ENCODE measurements at places on chromosomes 16 and 17. TPM values are rescaled to one million over a fixed set of nuclear protein-coding genes. Genes with fewer than 3 reads are reported as not detected.

DNA sequence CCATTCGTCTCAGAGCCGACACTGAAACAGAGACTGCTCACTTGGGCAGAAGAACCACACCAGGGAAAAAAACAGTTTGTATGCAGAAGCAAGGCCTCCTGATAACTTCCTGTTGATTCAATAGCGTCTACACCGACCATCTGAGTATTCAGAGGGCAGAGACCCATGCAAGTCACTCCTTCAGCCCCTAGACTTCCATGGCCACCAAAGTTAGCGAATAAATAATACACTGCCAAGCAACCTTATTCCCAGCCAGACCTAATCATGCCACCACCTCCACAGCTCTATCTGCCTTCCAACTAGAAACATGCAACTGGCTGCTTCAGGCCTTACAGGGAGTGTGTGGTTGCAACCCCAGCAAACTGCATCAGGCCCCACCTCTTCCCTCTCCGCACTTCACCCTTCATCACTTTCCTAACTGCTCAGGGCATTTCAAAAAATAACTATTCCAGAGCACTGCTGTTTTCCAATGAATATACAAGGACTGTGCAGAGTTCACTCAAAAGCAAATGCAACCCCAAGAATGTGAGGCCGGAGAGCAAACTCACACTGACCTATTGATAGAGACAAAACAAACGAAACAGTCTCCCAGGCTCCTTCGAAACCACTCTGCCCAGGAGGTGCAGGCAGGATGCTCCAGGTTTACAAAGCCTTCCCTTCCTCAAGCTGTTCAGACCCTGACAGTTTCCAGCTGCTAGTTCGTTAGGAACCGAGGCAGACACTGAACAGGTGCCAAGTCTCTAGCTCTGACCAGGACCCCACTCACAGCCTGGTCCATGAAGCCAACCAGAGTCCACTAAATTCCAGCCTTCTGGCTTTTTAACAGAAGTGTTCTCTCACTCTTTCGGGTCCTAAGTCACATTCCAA, 3.6 kb downstream of the USP7 start:
- peak overlapping the region; percentile 94 for H3K4me3 ChIP-seq
- no peaks in the 10 kb centered on the region for H3K36me3 ChIP-seq
- H3K27ac ChIP-seq: peak overlapping the region; percentile 85
- peaks cover 56% of the 10 kb centered on the region for H3K4me1 ChIP-seq
- DNase-seq: no peak

DNA sequence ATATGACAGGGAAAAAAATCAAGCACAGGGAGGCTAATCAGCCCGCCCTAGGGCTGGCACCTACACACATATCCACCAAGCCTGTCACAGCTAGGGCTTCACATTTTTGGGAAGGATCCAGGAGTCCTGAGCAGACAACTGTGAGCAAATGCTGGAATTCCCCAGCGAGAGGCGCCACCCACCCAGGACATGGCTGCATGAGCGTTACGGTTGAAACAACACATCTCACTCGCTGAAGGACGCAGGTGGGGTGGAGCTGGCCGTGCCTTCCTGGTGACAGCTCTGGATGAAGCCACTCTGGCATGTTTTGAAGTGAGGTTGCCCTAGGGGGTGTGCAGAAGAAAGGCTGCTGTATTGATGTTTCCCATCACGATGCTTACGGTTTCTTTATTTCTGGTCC, 315.1 kb upstream of the EEF2KMT start:
- no peaks in the 10 kb centered on the region for H3K4me1 ChIP-seq
- H3K27ac ChIP-seq: no peak overlapping the region
- H3K27me3 ChIP-seq: no peaks in the 10 kb centered on the region
- peaks cover 9% of the 10 kb centered on the region for H3K36me3 ChIP-seq
- DNase-seq: peak; percentile 23

DNA sequence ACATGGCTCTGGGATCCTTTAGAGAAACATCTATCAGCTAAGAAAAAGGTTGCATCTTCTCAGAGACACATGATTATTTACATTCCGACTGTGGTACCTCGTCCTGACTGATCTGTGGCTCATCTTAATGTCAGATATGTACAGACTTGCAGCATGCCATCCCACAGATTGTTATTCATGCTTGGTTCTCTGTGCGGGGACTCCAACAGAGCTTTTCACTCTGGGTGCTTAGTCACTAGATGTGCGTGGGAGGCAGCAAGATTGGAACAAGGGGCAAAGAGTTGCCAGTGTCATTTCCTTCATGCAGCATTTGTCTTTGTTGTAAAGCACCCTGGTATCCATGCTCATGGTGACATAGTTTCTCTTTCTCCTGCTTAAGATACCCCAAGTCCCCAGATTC, 179.1 kb upstream of the CACNG5 start:
- peaks cover 1% of the 10 kb centered on the region for H3K27me3 ChIP-seq
- no peaks in the 10 kb centered on the region for H3K36me3 ChIP-seq
- no peak overlapping the region for H3K4me3 ChIP-seq
- DNase-seq: no peak
- H3K27ac ChIP-seq: no peak overlapping the region
- H3K4me1 ChIP-seq: no peaks in the 10 kb centered on the region

DNA sequence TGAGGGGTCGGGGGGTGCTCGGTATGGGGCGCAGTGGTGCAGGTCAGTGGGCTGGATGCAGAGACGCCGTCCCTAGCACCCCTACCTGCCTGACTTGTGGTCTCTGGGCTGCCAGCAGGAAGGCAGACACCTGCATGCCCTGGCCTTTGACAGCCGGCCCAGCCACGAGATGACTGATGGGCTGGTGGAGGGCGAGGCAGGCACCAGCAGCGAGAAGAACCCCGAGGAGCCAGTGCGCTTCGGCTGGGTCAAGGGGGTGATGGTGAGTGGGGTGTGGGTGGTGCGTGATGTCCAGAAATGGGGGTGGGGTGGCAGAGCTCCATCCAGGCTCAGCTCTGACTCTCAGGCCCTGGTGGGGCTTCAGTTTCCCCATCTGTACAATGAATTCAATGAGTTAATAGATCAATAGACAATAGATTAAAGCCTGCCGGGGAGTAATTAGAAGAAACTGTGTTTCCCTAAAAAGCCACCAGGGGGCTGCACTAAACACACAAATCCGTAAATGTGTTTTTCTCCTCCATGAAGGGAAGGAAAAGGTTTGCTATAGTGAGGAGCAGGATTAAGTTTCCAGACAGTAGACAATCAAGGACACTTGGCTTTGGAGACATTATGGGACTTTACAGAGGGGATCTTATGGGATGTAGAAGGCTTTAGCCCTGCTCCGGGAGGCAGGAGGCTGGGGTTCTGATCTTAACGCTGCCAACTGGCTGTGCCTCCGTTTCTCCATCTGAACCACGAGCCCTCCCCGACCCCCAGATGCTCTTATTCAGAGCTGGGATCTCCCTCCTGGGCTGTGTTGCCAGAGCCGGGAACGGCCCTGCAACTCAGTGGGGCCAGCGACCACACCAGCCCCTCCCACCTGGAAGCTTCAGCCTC, 2.2 kb downstream of the SLC12A3 start:
- H3K4me3 ChIP-seq: no peak overlapping the region
- no peak for DNase-seq
- no peaks in the 10 kb centered on the region for H3K36me3 ChIP-seq

- no peaks in the 10 kb centered on the region for H3K27me3 ChIP-seq
- H3K4me3 ChIP-seq: no peak overlapping the region
- no peaks in the 10 kb centered on the region for H3K36me3 ChIP-seq
- DNase-seq: no peak
- H3K4me1 ChIP-seq: no peaks in the 10 kb centered on the region
Measured at GRCh38 chr16:81933361-81933760, 77.9 kb downstream of the SDR42E1 start.

DNA sequence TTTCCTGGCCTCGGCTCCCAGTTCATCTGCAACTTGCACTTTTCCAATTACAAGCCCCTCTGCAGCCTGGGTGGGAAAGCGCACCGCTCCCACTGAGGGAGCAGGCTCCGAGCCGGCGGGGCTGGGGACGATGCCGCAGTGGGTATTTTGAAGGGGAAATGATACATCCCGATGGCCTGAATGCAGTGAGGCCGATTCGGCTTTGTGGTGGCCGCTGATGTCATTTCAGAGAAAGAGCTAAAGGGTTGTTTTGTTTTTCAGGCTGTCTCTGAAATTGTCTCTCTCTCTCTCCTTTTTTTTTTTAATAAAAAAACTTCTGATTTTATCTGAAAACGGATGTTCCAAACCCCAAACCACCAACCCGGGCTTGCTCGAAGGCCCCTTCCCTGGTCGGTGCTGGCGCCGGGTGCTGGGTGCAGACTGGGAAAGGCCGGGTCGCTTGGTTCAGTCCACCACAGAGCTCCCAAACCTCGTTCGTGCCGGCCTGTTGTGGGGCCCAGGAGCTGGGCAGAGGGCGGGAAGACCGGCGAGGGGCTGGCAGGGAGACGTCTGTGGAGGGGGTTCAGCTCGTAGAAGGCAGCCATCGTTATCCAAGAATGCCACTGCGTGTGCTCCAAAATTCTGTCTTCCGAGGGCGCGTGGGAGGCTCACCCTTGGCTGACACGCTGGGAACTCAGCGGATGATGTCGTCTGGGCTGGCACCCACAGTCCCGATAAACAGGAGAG, 102.8 kb downstream of the FOXL1 start:
- no peaks in the 10 kb centered on the region for H3K4me1 ChIP-seq
- no peak for DNase-seq
- no peak overlapping the region for H3K4me3 ChIP-seq
- H3K36me3 ChIP-seq: no peaks in the 10 kb centered on the region

DNA sequence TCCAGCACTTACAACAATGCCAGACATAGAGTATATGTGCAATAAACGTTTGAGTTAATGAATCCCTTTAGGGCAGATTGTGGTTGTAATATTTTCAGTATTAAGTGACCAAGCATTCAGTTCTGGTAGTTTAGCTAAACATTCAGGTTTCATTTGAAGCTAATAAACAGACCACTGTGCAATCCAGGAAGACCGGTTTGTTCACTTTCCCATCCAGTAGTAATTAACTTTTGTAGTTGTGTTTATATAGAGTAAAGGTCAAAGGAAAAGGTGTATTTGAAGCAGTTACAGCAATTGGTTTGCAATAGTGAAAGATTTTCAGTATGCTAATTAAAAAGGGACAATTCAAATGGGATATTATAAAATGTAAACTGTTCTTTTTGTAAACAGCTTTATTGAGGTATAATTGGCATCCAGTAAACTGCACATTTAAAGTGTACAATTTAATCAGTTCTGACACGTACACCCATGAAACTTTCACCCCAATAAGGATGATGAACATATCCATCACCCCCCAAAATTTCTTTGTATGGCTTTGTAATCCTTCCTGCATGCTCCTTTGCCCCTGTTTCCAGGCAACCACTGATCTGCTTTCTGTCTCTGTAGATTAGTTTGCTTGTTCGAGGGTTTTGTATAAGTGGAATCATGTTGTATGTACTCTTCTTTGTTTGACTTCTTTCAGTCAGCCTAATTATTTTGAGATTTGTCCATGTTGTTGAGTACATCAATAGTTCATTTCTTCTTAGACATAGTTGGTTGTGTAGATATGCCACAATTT, 26.3 kb downstream of the MRTFB start:
- no peaks in the 10 kb centered on the region for H3K27me3 ChIP-seq
- peaks cover 4% of the 10 kb centered on the region for H3K36me3 ChIP-seq
- no peak for DNase-seq
- H3K4me3 ChIP-seq: no peak overlapping the region

Gene KRT32
- not detected for total RNA-seq

Gene SNAI3
- not detected for total RNA-seq

Gene TTYH2
- 121 TPM for total RNA-seq

Gene GINS3
- 5.9 TPM for total RNA-seq

Gene NPIPA1
- total RNA-seq: 216 TPM

Gene TAT
- total RNA-seq: not detected

Gene CDH3
- total RNA-seq: 1.3 TPM

Data from glutamatergic neuron (in vitro differentiated cells).